Stimulated activated CD8-positive, alpha-beta memory T cell treated with anti-CD3 and anti-CD28 coated beads, Interleukin-2, amount 100 ng/mL, for 48 hours (primary cell): ENCODE measurements at places on chromosomes 3 and 15.

- no peak for DNase-seq
Observed at GRCh38 chr15:50353251-50353974, 1.6 kb downstream of the GABPB1 start.

GRCh38 chr15:31522028-31522427, 195.4 kb downstream of the KLF13 start:
- DNase-seq = no peak

- no peak for DNase-seq
Observed at GRCh38 chr3:106004826-106005225, 136.0 kb upstream of the CBLB start.

- DNase-seq = no peak
Observed at GRCh38 chr15:90126596-90127435, 24.5 kb upstream of the IDH2 start.
